Right forelimb (tissue), 1 donor: ENCODE measurements at places on chromosomes 12 and 14.

DNA sequence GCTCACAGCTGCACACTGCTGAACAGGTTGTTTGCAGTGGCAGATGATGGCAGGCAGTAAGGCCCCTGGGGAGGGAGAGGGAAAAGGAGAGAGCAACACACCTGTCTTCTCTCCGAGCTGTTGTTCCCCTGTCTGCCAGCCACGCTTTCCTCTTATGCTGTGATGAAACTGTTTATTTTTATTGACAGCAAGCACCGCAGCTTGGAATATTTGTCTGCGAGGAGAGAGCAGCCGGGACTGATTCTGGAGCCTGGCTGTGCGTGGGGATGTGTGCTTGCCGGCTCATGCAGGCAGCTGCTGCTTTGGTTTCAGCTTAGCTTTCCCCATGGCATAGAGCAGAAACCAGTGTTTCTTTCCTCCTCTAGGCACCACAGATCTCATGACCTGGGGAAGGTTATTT, 58.7 kb upstream of the KCNA5 start:
- no peak for DNase-seq

GRCh38 chr14:39768589-39768988, 336.4 kb upstream of the FBXO33 start:
- DNase-seq: no peak

- DNase-seq: no peak
Measured at GRCh38 chr14:85572011-85572410, 42.1 kb downstream of the FLRT2 start.

- DNase-seq: no peak
Measured at GRCh38 chr12:88643685-88644084, 63.4 kb upstream of the KITLG start.

GRCh38 chr12:68414988-68415387, 82.8 kb upstream of the MDM1 start:
- no peak for DNase-seq

- DNase-seq: no peak
Measured at GRCh38 chr14:30882431-30882830, 8.1 kb downstream of the COCH start.

DNA sequence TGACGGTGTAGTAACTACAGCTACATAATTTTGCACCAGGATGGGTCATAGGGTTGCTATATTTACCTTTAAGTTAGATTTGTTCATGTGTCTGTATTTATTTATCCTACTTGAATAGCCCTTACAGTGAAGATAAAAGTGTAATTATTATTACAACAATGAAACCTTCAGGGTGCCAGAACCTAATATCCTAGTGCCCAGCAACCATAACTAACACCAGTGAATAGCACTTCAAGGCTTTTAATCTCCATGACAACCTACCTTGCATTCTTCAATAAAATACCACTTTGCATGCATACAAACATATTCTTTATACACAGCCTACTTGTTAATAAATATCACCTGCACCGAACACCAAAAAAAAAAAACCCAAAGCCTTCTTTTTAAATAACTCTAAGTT, 58.7 kb upstream of the G2E3 start:
- DNase-seq: no peak

DNA sequence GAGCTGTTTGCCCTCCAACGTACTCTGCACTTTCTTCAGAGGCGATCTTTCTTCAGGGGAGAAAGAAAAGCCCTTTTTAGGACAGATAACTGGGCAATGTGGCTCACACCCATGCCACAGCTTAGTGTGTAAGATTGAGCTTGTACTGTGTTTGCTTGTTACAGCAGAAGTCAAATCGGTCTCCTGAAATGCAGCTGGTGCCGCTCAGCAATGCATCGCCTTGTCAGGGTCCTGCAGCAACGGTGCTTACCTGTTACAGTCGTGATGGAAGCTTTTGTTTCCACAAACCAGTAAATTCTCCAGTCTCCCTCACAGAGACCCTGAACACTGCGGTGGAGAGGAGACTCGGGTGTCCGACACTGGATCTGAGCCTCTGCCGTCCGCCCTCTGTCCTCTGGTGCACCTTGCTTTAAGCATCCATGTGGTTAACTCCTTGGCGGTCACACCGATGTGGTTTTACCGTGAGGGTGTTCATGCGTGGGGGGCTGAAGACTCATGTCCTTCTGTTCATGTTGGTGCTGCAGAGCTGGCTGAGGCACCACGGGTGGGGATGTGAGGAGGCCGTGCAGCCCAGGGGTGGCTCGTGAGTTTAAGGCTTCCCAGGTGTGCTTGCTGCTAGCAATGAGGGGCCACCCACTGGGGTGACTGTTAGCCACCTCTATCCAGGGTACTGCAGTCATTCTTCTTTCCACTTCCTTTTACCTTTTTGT, 47.3 kb downstream of the FBXL14 start:
- no peak for DNase-seq

- no peak for DNase-seq
Measured at GRCh38 chr12:20486233-20486632, 117.9 kb downstream of the PDE3A start.

DNA sequence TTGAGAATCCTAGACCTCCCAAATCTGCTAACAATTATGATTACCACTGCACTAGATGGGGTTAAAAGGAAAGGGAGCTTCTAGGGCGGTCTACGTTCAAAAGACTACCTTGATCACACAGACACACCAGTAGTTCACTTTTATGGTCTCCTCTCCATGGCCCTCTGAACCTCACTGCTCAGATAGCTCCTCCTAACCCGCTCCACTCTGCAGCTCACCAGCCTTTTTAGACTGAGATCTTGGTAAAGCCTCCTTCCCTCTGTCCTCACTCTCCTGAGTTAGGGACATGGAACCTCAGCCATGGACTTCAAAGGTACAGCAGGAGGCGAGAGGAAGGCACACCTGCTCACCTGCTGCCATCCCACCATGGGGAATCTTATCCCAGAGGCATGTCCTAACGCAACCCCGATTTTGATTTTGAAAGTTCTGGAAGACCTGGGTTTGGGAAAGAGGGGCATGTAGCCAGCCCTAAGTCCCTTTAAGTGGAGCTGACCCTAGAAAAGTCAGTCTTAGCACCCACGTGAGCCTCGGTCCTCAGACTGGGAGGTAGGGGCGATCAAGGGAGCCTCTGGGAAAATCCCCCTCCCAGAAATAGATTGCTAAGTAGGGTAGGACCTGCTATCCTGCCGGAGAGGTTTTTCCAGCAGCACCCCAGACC, 1.3 kb downstream of the ZNF219 start:
- DNase-seq: no peak

DNA sequence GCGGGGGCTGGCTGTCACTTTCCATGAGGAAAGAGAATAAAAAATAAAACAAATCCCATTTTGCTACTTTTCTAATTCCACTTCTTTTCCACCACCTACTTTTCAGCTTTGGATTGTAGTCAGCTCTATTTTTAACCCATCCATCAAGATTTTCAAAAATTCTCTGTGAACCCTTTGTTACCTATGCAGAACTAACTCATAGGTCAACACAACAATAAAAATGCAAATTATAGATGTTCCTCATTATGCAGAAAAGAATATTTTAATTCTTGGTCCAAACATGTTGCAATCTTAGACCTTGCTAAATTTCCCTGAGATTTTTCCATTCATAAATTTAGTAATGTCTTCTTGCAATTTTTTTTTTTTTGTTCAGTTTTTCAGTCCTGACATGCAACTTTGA, 454.5 kb downstream of the ADAMTS20 start:
- DNase-seq: no peak

DNA sequence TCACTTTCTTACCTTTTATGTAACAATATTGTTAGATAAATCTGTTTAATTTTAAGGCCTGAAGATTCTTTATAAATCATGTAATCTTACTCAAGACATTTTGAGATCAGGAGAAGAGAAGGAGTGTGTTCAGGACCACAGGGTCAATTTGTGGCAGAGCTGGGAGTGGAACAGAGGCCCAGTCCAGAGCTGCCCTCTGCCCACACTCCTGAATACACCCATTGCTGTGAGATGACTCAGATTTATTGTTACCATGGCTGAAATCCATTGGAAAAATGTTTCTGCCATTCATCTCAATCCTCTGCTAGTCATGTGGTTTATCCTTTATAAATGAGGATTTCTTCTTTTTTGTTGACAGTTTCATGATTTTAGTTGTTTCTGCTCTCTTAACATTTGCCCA, 100.5 kb upstream of the STXBP6 start:
- no peak for DNase-seq

DNA sequence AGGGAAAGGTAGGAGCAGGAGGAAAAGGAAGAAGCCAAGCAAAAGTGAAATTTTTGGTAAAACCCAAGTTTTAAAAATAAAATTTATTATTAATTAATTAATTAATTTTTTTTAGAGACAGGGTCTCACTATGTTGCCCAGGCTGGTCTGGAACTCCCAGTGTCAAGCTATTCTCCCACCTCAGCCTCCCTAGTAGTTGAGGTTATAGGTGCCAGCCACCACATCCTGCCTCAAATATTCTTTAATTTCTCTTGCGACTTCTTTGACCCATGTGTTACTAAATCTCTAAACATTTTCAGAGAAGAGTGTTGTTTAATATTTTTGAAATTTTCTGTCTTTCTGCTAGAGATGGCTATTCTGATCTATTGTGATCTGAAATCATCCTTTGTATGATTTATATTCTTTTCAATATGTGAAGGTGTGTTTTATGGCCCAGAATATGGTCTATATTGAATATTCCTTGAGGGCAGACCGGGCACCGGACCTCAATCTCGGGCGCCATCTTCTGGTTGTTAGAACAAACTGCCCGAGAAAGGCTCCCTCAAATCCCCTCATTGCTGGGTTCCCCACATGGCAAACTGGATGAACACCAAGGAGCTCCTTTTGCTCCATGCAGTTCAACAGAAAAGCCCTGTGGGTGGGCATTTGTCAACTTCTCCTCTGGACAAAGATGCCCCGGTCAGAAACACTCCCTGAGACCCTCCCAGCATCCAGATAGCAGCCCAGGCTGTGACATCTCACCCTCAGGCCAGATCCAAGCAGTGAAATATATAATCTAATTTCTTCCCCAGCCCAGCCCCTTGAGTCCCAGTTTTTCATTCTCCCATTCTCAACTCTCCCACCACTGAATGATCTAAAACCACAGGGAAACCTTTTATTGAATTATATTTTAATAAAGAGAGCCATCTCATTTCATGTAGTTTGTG, 110.5 kb downstream of the ASCL4 start:
- DNase-seq: peak; percentile 56

GRCh38 chr14:93747102-93747501, 41.2 kb downstream of the PRIMA1 start:
- DNase-seq: no peak

DNA sequence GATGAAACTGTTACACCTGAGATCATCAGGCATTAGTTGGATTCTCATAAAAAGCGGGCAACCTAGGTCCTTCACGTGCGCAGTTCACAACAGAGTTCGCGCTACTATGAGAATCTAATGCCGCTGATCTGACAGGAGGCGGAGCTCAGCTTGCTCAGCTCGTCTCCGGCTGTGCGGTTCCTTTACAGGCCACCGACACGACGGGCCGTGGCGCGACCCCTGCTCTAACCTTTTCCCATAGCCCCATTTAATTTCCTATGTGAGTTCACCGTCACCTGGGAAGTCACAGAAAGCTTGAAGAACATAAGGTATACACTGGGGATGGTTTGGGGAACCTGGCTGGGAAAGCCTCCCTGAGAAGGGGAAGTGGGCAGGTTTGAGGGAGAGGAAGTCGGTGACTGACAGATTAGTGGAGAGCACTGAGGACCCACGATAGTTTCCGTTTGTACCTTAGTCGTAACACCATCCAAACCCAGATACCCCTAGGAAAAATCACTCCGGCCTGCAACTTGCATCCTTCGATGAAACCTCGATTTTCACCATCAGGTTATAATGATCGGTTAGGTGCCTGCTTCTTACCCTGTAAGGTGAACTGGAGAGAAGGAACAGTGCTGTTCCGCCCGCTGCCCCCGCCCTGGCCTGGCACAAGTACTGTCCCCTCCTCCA, 2.8 kb upstream of the AAAS start:
- no peak for DNase-seq

GRCh38 chr14:100567877-100568163, 19.4 kb downstream of the BEGAIN start:
- DNase-seq: no peak

GRCh38 chr12:106195621-106196027, 52.2 kb downstream of the CKAP4 start:
- no peak for DNase-seq

DNA sequence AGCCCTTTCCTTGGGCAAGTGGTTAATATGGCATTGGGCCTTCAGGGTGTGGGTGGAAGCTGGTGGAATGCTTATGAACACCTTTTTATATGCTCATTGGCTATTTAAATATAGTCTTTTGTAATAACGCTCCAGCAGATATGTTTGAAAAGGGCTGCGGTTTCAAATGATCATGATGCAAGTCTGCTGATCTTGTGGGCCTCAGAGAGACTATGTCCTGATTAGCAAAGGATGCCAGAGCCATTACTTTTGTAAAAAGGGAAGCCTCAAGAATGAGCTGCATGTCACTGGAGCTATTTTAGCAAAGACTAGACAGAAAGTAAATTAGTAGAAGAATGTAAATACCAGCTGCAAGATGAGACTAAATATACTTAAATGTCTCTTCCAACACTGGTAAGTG, 200.5 kb downstream of the GXYLT1 start:
- DNase-seq: no peak

- no peak for DNase-seq
Measured at GRCh38 chr12:130354407-130354806, 16.7 kb downstream of the PIWIL1 start.

DNA sequence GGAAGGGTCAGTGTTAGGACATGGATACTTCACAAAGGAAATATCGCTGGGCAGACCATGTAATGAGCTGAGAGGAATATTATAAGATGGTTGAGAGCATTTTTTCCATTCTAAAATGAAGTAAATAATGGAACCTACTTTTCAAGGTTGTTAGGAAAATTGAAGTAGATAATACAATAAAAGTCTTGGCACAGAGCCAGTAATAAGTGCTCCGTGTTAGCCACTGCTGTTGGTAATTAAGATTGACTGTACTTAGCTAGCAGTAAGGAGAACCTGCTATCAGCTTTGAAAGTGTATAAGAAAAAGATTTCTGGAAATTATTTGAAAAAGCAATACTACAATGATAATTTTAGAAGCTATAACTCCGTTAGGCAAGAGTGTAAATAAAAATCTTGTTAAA, 77.6 kb downstream of the SCAF11 start:
- DNase-seq: no peak

- DNase-seq: no peak
Measured at GRCh38 chr14:102234331-102235264, 70.4 kb downstream of the MOK start.

DNA sequence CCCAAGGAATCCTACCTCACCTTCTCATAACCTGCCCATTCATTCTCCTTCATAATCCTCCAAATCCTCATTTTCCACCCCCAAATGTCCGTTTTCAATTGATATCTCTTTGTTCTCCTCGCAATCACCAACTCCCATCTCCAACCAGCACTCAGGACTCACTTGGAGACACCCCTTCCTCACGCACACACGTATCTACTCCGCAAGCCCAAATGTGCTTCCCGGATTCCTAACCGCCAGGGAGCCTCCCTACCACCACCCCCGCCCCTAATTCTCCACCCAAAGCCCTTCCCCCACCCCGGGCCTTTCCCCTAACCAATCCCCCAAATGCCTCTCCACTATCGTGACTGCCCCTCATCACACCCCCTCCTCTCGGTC, 304 bp downstream of the KCTD10 start:
- no peak for DNase-seq

GRCh38 chr12:90977224-90977623, 22.2 kb upstream of the CCER1 start:
- DNase-seq: no peak
